ENCODE measurements at places on chromosomes 3 and 15.

DNA sequence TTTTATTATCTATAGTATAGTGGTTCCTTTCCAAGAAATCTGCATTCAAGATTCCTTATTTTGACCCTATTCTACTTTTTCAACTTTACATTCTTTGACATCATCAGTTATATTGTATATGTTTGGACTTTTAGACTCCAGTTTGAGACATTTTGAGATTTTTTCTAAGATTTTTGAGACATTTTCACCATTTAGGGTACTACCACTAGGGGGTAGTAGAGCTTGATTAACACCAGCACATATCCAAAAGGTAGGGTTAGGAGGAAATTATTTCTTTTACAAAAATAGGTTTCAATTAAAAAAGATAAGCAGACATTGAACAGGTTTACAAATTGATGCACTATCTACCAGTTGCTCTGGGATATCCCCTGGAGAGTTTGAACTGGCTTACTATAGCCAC is 262.5 kb downstream of the SCAPER start:
- no peaks in the 10 kb centered on the region for H3K4me1 ChIP-seq
- DNase-seq: no peak
- no peak overlapping the region for H3K27ac ChIP-seq

GRCh38 chr3:6079011-6079410 is 781.9 kb upstream of the GRM7 start:
- H3K4me1 ChIP-seq: no peaks in the 10 kb centered on the region
- H3K27ac ChIP-seq: no peak overlapping the region
- H3K27me3 ChIP-seq: no peaks in the 10 kb centered on the region
- no peaks in the 10 kb centered on the region for H3K36me3 ChIP-seq
- no peak for DNase-seq

DNA sequence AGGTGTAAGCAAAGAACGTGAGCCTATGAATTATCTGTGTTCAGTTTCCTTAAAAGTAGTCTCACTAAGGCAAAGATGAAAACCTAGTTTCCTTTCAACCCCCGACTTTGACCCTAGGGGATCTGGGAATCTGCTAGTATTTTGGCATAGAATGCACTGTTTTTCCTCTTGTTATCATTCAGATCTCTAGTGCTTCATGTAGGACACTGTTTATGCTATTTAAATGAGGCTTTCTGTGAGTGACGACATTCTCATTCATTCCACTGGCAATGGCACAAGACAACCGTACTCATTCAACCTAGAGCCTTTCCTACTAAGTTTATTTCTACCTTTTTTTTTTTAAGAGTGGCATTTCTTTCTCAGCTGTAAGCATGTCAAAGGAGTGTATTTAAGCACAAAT is 67.0 kb downstream of the CHAC1 start:
- H3K4me3 ChIP-seq: no peak overlapping the region
- H3K27ac ChIP-seq: no peak overlapping the region
- no peaks in the 10 kb centered on the region for H3K27me3 ChIP-seq
- no peaks in the 10 kb centered on the region for H3K4me1 ChIP-seq

- H3K27ac ChIP-seq: no peak overlapping the region
- no peak for DNase-seq
- no peak overlapping the region for H3K4me3 ChIP-seq
- H3K36me3 ChIP-seq: no peaks in the 10 kb centered on the region
- H3K4me1 ChIP-seq: no peaks in the 10 kb centered on the region
Measured at GRCh38 chr15:43150191-43150929, 17.0 kb downstream of the TMEM62 start.

DNA sequence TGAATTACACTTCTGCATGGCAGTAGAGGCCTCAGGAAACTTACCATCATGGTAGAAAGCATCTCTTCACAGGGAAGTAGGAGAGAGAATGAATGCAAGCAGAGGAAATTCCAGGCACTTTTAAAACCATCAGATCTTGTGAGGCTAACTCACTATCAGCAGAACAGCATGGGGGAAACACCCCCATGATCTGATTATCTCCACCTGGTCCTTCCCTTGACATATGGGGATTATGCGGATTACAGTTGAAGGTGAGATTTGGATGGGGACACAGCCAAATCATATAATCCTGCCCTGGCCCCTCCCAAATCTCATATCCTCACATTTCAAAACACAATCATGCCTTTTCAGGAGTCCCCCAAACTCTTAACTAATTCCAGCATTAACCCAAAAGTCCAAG is 691.1 kb downstream of the SI start:
- no peaks in the 10 kb centered on the region for H3K36me3 ChIP-seq
- H3K27ac ChIP-seq: no peak overlapping the region
- no peaks in the 10 kb centered on the region for H3K4me1 ChIP-seq
- H3K4me3 ChIP-seq: no peak overlapping the region
- no peak for DNase-seq
- H3K27me3 ChIP-seq: no peaks in the 10 kb centered on the region

DNA sequence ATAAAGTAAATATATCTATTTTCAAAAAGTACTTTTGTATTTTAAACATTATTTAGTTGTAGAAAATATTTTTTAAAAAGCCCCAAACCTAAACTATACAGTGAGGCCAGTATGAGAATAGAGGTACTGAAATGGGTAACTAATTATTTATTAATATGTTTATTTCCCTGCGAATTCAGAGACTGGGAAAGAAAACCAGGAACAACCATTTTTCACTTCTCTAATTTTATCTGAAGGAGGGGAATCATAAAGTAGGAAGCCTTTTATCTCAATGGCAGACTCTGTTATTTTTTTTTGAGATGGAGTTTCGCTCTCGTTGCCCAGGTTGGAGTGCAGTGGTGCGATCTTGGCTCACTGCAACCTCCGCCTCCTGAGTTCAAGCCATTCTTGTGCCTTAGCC is 63.6 kb upstream of the TRAK1 start:
- no peaks in the 10 kb centered on the region for H3K27me3 ChIP-seq
- H3K36me3 ChIP-seq: no peaks in the 10 kb centered on the region
- peaks cover 6% of the 10 kb centered on the region for H3K4me1 ChIP-seq
- no peak overlapping the region for H3K27ac ChIP-seq
- DNase-seq: no peak

DNA sequence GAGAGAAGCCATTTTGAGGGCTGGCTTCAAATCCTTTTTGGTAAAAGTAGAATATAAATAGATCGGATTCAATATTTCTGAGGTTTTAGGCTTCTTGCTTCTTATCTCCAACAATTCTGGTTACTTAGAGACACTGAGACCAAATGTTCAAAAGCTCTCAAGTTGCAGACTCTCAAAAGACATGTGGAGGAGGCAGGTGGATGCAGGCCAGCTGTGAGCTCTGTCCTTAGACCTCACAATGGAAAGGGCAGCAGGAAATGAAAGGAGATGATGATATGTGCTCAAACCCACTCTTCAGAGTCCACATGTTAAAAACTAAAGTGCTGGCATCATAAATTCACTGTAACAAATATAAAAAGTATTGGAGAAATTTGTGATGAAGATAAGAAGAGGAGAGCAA is 424.9 kb upstream of the ALCAM start:
- no peak for DNase-seq
- no peaks in the 10 kb centered on the region for H3K36me3 ChIP-seq
- H3K4me3 ChIP-seq: no peak overlapping the region
- H3K27me3 ChIP-seq: no peaks in the 10 kb centered on the region
- H3K4me1 ChIP-seq: no peaks in the 10 kb centered on the region

DNA sequence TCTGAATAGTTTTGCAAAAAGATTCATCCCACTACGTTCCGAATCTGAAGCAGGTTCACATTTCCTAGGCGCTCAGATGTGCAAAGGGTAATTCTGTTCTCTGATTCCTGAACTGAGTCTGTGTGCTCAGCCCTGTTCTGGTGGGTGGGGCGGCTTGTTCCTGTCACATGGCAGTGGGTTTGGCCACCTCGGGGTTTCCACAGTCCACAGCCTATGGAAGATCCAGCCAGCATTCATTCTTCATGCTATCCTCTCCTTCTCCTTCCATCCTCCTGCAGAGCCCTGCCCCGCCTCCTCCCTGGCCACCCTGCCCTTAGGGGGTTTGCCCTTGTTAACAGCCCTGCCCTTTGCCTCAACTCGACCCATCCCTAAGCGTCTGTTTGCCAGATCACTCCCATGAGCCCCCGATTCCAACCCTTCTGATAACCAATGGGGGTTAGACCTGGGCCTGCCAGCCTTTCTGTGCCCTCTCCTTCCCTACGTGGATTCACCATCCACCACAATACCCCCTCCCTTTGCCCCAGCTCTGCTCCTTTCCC is 31.0 kb downstream of the PRR20G start:
- no peaks in the 10 kb centered on the region for H3K27me3 ChIP-seq
- no peak for DNase-seq
- no peak overlapping the region for H3K4me3 ChIP-seq
- H3K4me1 ChIP-seq: no peaks in the 10 kb centered on the region
- H3K36me3 ChIP-seq: no peaks in the 10 kb centered on the region
- no peak overlapping the region for H3K27ac ChIP-seq

DNA sequence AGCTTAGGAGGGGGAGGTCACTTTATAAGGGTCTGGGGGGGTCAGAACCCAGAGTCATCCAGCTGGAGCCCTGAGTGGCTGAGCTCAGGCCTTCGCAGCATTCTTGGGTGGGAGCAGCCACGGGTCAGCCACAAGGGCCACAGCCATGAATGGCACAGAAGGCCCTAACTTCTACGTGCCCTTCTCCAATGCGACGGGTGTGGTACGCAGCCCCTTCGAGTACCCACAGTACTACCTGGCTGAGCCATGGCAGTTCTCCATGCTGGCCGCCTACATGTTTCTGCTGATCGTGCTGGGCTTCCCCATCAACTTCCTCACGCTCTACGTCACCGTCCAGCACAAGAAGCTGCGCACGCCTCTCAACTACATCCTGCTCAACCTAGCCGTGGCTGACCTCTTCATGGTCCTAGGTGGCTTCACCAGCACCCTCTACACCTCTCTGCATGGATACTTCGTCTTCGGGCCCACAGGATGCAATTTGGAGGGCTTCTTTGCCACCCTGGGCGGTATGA is at the start of gene RHO:
TSS of gene RHO (plus strand) at position 51 of the 512 bp plus-strand sequence. CDS start at position 146, 95 bp downstream.
- peaks cover 5% of the 10 kb centered on the region for H3K4me1 ChIP-seq
- DNase-seq: no peak
- H3K27me3 ChIP-seq: no peaks in the 10 kb centered on the region
- H3K36me3 ChIP-seq: no peaks in the 10 kb centered on the region

DNA sequence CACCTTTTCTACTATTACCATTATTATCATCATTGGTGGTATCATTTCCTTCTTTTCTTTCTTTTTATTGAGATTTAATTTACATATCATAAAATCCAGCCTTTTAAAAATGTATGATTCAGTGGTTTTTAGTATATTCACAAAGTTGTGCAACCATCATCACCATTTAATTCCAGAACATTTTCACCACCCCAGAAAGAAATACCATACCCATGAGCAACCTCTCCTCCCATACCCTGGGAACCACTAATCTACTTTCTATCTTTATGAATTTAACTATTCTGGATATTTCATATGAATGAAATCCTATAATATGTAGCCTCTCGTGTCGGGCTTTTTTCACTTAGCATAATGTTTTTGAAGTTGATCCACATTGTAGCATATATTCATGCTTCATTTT is 29.1 kb downstream of the AAGAB start:
- DNase-seq: no peak
- no peak overlapping the region for H3K27ac ChIP-seq
- H3K4me1 ChIP-seq: no peaks in the 10 kb centered on the region
- H3K36me3 ChIP-seq: no peaks in the 10 kb centered on the region
- no peaks in the 10 kb centered on the region for H3K27me3 ChIP-seq

DNA sequence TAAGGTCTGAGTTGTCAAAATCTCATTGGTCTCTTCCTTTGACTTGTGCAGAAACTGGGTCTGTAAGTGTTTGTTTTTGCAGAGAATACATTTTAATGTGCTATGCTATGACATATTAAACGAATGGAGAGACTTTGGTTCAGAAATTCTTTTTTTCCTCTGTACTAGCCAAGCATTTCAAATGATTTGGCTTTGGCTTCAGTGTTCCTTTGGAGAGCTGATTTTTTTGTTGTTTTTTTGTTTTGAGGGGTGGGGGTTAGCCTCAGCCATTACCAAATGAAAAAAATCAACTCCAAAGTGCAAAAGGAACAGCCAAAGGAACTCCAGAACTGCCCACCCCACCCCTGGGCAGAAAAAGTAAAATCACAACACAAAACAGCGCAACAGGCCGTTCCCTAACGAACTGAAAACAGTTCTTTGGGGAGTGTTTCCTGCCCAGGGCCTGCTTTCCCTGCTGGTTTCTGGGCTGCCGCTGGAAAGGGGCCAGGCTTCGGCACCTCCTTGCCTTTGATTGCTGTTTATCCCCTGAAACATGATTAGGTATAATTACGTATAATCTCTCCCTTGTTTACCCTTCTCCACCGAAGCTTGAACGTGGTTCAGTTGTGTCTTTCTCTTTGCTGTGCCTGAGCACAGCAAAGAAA is 57.6 kb upstream of the NEO1 start:
- no peak overlapping the region for H3K4me3 ChIP-seq
- DNase-seq: no peak
- H3K27ac ChIP-seq: no peak overlapping the region
- H3K4me1 ChIP-seq: no peaks in the 10 kb centered on the region

- H3K27ac ChIP-seq: no peak overlapping the region
- H3K36me3 ChIP-seq: peaks cover 10% of the 10 kb centered on the region
- no peak overlapping the region for H3K4me3 ChIP-seq
Measured at GRCh38 chr3:49295489-49296058, 18.5 kb upstream of the C3orf62 start.

- H3K27me3 ChIP-seq: no peaks in the 10 kb centered on the region
- H3K36me3 ChIP-seq: no peaks in the 10 kb centered on the region
- no peak overlapping the region for H3K27ac ChIP-seq
Measured at GRCh38 chr3:170726976-170727661, 141.2 kb upstream of the SLC7A14 start.

- peaks cover 5% of the 10 kb centered on the region for H3K4me1 ChIP-seq
- H3K36me3 ChIP-seq: no peaks in the 10 kb centered on the region
- no peak for DNase-seq
- no peak overlapping the region for H3K4me3 ChIP-seq
- H3K27me3 ChIP-seq: no peaks in the 10 kb centered on the region
Measured at GRCh38 chr15:60340207-60340921, 57.4 kb downstream of the ANXA2 start.

- H3K27ac ChIP-seq: no peak overlapping the region
- H3K36me3 ChIP-seq: no peaks in the 10 kb centered on the region
- no peaks in the 10 kb centered on the region for H3K27me3 ChIP-seq
- no peak for DNase-seq
Measured at GRCh38 chr3:195219351-195220230, 51.4 kb downstream of the XXYLT1 start.

DNA sequence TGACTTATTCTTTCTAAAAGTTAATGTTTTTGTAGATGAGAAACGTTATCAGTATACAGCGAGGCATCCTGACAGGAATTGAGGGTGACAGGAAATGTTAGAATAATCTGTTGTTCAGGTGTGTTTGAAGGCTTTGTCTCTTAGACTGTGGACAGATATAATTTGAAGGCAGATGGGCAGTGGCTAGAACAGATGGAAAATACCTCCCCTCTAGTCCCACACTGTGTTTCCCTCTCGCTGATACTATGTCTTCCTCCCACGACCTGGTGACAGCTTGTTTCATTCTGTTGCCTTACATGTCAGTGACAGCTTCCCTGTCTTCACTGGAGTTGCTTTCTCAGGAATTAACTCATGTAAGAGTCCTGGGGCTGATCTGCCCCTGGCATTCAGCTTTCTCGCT is 125.3 kb downstream of the MYRIP start:
- H3K4me3 ChIP-seq: no peak overlapping the region
- DNase-seq: no peak
- H3K27me3 ChIP-seq: no peaks in the 10 kb centered on the region
- no peaks in the 10 kb centered on the region for H3K36me3 ChIP-seq

All from iPS DF 6.9 (cell line).